ENCODE measurements at places on chromosomes 4 and X.

- H3K27me3 ChIP-seq = no peaks in the 10 kb centered on the region
- no peaks in the 10 kb centered on the region for H3K4me1 ChIP-seq
- no peak overlapping the region for H3K4me3 ChIP-seq
- no peak overlapping the region for H3K27ac ChIP-seq
- no peak for DNase-seq
Measured at GRCh38 chrX:13283950-13284546, 35.8 kb downstream of the ATXN3L start.

DNA sequence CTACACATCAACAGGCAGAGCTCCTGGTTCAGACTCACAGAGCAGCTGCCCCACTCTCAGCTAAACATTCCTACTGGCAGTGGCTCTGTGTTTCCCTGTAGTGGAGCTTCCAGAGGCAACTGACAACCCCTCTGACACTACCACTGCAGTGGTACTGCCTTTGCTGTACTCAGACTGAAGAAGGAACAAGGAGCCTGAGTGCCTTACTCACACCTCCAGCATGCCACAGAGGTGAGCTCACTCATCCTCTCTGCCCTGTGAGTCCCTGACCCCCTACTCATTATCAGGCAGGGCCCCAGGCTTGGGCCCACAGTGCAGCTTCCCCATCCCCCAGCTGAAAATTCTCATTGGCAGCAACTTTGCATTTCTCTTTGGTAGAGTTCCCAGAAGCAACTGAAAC lies 240.5 kb upstream of the POF1B start:
- no peak for DNase-seq
- H3K27me3 ChIP-seq = peaks cover 3% of the 10 kb centered on the region
- H3K4me3 ChIP-seq = no peak overlapping the region
- H3K27ac ChIP-seq = no peak overlapping the region
- H3K36me3 ChIP-seq = peaks cover 9% of the 10 kb centered on the region

GRCh38 chrX:1464041-1464970 lies 11.6 kb upstream of the ASMTL start:
- H3K4me3 ChIP-seq = no peak overlapping the region
- peaks cover 14% of the 10 kb centered on the region for H3K27me3 ChIP-seq
- H3K36me3 ChIP-seq = no peaks in the 10 kb centered on the region

DNA sequence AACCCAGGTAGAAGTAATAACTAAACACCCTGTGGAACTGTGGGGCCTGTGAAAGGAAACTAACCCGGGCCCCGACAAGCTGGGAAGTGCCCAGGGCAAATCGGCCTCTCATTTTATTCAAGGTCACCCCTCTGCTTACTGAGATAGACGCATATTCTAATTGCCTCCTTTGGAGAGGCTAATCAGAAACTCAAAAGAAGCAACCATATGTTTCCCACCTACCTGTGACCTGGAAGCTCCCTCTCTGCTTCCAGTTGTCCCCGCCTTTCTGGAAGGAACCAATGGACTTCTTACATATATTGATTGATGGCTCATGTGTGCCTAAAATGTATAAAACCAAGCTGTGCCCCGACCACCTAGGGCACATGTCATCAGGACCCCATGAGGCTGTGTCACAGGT lies 23.1 kb upstream of the DHRSX start:
- H3K36me3 ChIP-seq = no peaks in the 10 kb centered on the region
- H3K27ac ChIP-seq = no peak overlapping the region
- no peaks in the 10 kb centered on the region for H3K27me3 ChIP-seq
- H3K4me1 ChIP-seq = no peaks in the 10 kb centered on the region
- no peak for DNase-seq

DNA sequence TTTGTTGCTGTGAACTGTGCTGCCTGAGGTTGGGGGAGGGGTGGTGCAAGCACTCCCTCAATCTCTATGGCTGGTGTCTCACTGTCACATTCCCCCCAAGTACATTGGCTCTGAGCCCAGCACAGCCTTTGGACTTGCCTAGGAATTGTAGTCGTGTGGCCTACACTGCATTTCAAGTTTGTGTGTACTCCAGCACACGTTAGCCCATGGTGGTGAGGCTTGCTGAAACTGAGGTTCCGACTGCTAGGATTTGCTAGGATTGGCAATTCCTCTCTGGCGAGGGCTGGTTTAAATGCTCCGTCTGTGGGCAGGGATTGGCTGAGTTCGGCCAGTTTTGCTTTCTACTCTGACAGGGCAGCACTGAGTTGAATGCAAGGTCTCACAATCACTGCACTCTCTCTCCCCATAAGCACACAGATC lies 121.7 kb upstream of the CXXC4 start:
- no peaks in the 10 kb centered on the region for H3K27me3 ChIP-seq
- no peaks in the 10 kb centered on the region for H3K4me1 ChIP-seq
- no peak for DNase-seq

Measured in glutamatergic neuron (in vitro differentiated cells).